ENCODE measurements at places on chromosomes 4 and X.

GRCh38 chr4:136864604-136865185 is 667.6 kb downstream of the PCDH18 start:
- DNase-seq = no peak

DNA sequence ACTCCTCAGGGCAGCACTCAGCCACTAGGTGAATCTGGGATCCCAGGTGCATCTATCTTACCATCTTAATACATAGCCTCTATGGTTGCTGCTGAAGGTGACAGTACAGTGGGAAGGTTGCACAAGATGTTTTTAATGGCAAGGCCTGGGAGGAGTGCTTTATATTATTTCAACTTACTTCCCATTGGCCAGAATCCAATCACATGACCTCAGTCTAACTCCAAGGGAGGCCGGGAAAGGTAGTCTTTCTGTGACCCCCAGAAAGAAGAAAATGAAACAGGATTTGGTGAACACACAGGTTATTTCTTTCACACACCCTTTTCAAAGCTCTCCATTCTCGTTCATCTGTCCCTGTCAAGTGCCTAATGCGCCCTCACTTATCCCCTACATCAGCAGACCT is 189.1 kb upstream of the ATP6AP2 start:
- no peak for DNase-seq

- no peak for DNase-seq
Observed at GRCh38 chrX:140821280-140821679, 111.7 kb downstream of the LINC00632 start.

- no peak for DNase-seq
Observed at GRCh38 chr4:71945791-71946190, 86.0 kb upstream of the NPFFR2 start.

GRCh38 chrX:131821945-131822622 is 201.0 kb upstream of the STK26 start:
- DNase-seq = no peak

GRCh38 chrX:102727761-102728160 is 7.2 kb downstream of the GPRASP3 start:
- DNase-seq = no peak

DNA sequence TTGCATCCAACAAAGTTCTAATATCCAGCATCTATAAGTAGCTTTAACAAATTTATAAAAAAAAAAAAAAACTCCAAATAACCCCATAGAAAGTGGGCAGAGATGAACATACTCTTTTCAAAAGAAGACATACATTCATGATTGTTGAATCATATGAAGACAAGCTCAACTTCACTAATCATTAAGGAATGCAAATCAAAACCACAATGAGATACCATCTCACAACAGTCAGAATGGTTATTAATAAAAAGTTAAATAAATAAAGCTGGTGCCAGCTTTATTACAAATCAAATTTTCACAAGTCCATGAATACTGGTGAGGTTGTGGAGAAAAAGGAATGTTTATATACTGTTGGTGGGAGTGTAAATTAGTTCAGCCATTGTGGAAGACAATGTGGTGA is 592.0 kb downstream of the IQCM start:
- DNase-seq = no peak

DNA sequence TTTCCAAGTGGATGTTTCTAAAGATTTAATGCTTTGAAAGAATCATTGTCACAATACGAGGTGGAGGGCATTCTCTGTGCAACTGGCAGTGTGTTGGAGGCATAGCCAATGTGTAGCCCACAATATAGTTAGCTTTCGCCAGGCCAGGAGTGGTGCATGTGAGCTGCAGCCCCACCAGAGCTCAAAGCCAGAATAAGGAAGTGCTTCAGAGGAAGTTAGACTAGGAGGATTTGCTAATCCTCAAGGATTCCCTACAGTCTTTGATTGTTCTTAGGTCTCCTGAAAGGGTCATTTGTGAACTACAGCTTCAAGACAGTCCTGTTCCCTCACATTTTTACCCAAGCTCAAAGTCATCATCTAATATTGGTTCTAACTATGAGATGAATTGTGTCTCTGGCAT is 16.4 kb downstream of the TRPC5OS start:
- DNase-seq = no peak

- no peak for DNase-seq
Observed at GRCh38 chrX:16484338-16484737, 165.6 kb upstream of the S100G start.

DNA sequence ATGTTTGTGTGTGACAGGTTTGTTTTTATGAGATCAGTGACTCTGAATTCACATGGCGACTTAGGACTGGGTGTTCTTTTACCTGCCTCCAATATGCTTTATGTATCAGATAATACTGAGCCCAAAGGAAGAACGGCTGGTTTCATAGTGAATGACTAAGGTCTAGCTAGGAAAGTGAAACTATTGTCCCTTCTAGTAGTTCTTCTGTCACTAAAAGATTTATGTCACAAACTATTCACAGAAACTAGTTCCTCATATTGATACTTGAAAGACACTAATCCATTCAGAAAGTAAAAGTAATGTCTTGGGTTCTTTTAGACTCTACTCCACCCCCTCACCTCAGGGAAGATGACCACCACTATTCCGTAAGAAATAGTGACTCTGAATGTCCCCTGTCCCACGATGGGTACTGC is 81.7 kb downstream of the EGF start:
- DNase-seq = no peak

DNA sequence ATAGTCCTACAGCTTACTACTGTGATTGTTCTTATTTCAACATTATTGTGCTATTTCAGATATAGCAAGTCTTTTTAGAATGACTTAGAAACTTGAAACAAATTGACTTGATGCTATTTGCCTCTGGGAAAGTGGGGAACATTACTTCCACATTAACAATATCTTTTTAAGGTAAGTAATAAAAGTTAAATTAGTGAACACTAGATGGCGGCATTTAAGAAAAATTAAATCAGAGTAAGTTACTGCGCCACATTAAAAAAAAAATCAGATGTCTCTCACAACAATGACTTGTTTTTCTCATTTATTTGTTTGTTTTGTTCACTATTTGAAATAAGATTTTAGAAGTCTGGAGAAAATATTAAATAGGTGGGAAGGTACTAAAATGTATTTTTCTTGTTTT is 1026.9 kb upstream of the SLIT2 start:
- no peak for DNase-seq

GRCh38 chr4:59770601-59771264 is 1429.4 kb upstream of the ADGRL3 start:
- no peak for DNase-seq

DNA sequence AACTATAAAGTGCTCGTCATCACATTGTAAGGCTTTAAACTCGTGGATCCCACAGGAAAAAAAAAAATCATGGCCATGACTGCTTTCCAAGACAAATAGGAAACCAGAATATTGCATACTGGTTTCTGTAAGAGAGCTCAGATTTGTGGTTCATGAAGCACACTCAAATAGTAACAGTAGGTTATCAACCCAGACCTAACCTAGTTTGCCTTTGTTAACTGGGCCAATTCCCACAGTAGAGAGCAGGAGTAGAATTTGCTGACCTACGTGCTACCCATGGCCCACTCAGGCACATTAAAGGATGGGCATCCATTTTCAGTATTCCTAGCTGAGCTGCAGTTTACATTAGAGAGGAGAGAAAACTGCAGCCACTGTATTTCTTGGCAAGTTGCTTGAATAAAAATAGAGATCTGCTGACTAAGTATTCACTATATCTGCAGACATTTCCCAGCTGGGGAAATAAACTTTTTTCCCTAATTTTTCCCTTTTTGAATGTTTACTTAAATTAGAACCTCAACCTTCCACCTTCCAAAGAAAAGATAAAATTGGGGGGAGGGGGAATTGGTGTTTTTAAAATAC is 218.5 kb downstream of the SPANXN3 start:
- no peak for DNase-seq

- DNase-seq = no peak
Observed at GRCh38 chr4:41784191-41784979, 35.9 kb upstream of the PHOX2B start.

Data from stimulated activated CD8-positive, alpha-beta memory T cell treated with anti-CD3 and anti-CD28 coated beads, Interleukin-15, amount 100 ng/mL, for 48 hours (primary cell).